ENCODE measurements at places on chromosomes 1 and 21.
A peak's percentile ranks its signal among the peaks of the same experiment; 100 is the strongest.

GRCh38 chr21:34526241-34526617 is 14.2 kb upstream of the KCNE1 start:
- no peak for DNase-seq

- peak; percentile 40 for DNase-seq
These were observed 10.0 kb downstream of the NCF2 start for GRCh38 chr1:183580281-183580682.

DNA sequence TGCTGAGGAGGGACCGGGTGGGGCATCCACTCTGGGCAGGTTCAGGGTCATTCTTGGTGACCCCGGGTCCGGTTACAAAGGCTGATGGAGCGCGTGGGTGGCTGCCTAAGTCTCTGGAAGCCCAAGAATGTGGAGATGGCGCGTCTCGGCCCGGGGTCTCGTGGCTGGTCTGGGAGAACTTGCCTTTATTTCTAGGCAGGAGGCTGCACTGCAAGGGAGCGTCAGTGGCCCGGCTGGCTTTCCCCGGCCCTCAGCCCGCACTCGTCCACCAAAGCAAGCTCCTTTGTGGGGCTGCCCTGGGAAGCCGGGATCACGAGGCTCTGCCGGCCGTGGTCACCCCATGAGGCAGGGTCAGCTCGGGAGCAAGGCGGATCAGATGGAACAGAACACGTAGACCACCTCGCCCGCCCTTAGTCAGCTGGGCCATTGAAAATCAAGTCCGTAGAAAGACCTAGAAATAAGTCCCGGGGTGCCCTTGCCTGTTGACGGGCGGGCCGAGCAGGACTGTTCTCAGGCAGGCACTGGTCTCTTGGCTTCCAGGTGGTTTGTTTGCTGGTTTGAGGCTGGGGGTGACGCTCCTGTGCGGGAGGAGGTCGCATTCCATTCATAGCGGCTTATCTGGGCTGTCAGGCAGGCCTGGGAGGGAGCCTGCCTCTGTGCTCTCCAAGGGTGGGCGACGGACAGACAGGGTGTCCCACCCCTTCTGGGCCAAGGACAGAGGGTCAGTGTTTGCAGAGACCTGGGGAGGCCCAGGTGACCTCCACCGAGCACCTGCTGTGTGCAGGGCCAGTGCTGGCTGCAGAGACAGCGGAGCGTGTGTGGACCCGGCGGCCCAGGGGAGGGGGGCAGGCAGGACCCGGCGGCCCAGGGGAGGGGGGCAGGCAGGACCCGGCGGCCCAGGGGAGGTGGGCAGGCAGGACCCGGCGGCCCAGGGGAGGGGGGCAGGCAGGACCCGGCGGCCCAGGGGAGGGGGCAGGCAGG is 25.8 kb downstream of the COL18A1 start:
- DNase-seq: no peak

- no peak for DNase-seq
These were observed 15.4 kb upstream of the MPZL1 start for GRCh38 chr1:167706363-167706762.

- DNase-seq: no peak
These were observed 5.9 kb upstream of the FOXO6 start for GRCh38 chr1:41355356-41355755.

GRCh38 chr1:59018446-59018845 is 234.6 kb upstream of the JUN start:
- no peak for DNase-seq

DNA sequence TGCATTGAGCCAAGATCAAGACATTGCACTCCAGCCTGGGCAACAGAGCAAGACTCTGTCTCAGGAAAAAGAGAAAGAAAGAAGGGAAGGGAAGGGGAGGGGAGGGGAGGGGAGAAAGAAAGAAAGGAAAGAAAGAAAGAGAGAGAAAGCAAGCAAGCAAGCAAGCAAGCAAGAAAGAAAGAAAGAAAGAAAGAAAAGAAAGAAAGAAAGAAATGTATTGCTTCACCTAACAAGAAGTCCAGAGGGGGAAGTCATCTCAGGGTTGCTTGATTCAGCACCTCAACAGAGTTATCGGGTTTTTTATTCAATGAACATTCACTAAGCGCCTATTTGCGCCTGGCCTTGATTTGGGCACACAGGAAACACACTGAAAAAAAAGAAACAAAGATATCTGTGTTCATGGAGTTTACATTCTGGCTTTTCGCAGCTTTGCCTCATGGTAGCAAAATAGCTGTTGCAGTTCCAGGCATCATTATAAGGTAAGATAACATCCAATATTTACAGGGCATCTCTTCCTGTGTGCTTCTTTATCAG is 8.2 kb upstream of the RCSD1 start:
- no peak for DNase-seq

- no peak for DNase-seq
These were observed 57.4 kb downstream of the ZNF648 start for GRCh38 chr1:182003953-182004586.

DNA sequence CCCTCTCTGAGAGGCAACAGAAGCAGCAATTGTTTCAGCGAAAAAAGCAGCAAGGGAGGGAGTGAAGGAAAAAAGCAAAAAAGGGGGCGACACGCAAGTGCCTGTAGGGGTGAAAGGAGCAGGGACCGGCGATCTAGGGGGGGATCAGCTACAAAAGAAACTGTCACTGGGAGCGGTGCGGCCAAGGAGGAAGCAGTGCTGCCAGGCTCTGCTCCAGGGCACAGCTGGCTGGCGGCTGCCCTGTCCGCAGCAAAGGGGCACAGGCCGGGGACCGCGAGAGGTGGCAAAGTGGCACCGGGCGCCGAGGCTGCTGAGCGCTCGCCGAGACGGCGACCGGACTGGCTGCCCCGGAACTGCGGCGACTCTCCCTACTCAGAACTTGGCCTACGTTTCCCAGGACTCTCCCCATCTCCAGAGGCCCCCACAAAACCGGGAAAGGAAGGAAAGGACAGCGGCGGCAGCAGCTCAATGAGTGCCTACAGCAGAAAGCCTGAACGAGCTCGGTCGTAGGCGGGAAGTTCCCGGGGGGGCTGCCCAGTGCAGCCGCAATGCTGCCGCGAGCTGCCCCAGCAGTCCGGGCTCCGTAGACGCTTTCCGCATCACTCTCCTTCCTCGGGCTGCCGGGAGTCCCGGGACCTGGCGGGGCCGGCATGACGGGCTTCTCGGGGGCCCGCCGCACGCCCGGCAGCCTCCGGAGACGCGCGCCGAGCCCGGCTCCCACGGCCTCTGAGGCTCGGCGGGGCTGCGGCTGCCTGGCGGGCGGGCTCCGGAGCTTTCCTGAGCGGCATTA is 1.0 kb upstream of the CDKN2C start:
- DNase-seq: peak; percentile 24

GRCh38 chr1:51750729-51751128 is 127.8 kb downstream of the NRDC start:
- no peak for DNase-seq

DNA sequence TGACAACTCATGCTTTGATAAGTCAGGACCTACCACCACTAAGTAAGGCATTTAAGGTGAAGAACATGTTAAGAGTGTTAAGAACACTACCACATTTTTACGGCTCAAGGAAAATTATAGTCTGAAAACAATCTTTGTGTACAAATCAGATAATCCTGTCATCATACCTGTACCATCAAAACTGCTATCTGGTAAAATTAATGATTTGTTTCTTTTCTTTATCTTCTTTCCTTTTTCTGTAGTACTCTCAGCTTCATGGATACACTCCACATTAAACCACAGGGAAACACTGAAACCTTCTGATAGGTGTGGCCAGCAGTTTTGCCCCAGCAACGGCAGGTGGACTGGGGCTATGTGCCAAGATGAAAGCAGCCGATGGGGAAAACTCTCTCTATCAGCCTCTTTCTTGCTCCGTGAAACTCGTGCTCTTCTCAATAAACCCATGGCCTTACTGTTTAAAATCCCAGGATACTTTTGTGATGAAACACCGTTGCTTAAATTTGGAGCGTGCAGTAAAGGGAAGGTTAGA is 75.1 kb downstream of the LYST start:
- DNase-seq: no peak

- DNase-seq: peak; percentile 61
These were observed 2.7 kb upstream of the KCNJ9 start for GRCh38 chr1:160078512-160079195.

DNA sequence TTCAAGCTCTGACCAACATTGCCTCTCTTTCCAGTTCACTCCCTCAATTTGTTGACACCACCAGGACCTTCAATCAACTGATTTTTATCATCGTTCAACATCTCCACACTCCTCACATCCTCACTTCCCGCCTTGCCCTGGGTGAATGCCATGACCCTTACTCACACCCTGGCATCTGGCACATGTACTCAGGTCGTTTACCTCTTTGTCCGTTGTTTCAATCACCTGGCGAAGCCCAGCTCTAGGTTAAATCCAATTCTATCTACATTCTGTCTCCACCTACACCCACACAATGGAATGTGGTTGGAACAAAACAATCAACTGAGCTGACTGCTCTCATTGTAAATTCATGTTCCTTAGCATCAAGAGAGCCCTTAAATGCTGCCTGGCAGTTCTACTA is 24.2 kb upstream of the TBX15 start:
- no peak for DNase-seq

- DNase-seq: no peak
These were observed 230.6 kb downstream of the TNR start for GRCh38 chr1:175512637-175513412.
